ENCODE measurements at places on chromosomes 7 and 10. TPM values are rescaled to one million over a fixed set of nuclear protein-coding genes. Genes with fewer than 3 reads are reported as not detected.

Gene HOXA3
- 8.6 TPM for total RNA-seq

Gene CALHM1
- not detected for total RNA-seq

Gene PLCE1
- 3.4 TPM for total RNA-seq

DNA sequence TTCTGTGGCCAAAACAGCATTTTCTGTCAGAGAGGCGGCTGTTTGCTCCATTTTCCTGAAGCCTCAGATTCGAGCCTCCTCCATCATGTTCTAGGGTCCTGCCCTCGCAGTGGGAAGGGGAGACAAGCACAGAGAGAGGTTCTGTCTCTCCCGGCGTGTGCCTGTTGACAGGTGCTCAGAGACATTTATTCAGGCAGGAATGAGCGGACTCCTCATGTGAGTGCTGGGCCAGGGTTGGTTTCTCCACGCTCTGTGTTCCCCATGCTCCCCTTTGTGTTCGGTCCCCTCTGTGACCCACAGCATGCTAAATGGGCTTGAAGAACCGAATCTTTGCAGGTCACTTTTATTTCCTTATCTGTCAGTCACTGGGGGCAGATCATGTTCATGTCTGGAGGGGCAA is 374.6 kb downstream of the GLRX3 start:
- DNase-seq = no peak

- no peak for DNase-seq
Measured at GRCh38 chr7:30177965-30178364, 43.2 kb downstream of the MTURN start.

GRCh38 chr10:69405221-69405620 is 11.5 kb downstream of the TACR2 start:
- DNase-seq = no peak

DNA sequence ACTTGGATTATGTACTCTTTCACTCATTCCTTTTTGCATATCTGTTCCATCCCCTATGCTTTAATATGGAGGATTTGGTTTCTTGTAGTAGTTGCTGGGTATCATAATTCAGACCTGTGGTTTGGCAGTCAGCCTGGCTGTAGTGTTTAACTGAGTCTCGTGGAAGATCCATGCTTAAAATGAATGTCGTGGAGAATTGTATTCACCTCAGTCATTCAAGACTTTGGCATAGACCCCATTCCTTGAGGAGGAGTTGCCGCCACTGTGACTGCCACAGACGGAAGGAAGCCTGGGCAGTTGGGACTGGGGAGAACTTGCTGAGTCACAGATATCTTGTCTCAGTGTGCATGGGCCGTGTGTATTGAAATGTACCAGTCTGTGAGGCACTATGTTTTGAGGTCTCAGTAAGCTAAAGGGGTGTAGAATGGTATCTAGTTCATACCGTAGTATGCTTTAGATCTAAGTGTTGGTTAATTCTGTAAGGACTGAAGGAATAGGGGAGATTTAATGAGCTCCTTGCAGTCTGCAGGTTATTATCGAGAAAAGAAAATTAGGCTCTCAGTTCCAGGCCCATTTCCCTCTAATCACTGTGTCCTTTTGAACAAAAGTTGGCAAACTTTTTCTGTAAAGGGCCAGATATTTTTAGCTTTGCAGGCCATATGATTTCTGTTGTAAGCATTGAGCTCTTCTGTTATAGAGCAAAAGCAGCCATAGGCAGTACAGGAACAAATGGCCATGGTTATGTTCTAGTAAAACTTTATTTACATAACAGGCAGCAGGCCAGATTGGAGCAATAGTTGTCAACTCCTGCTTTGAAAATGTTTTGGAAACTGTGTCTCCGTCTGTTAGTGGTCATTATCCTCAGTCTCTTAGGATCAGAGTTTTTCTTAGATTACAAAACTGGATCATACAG is 76.8 kb downstream of the TPST1 start:
- DNase-seq = no peak

Gene HTR5A
- total RNA-seq = not detected

Gene SPAG6
- total RNA-seq = not detected

Data from esophagus squamous epithelium (tissue), 5 donors.